ENCODE measurements at places on chromosomes 1 and 21. TPM values are rescaled to one million over a fixed set of nuclear protein-coding genes. Genes with fewer than 3 reads are reported as not detected.

Gene EPHA2
- polyA plus RNA-seq, result 19.7 TPM

Gene CFHR1
- polyA plus RNA-seq, result 0.30 TPM

Gene C1orf185
- not detected for polyA plus RNA-seq

Gene BRDT
- polyA plus RNA-seq, result not detected

Gene ADAM30
- polyA plus RNA-seq, result not detected

Gene LCK
- polyA plus RNA-seq, result 5.8 TPM

Gene ATAD3C
- 1.4 TPM for polyA plus RNA-seq

Gene PRAMEF4
- not detected for polyA plus RNA-seq

Gene OR2L2
- not detected for polyA plus RNA-seq

Gene MACF1
- polyA plus RNA-seq, result 251 TPM

Gene LCE1E
- not detected for polyA plus RNA-seq

Gene PLA2G2A
- not detected for polyA plus RNA-seq

Gene KIF21B
- polyA plus RNA-seq, result 2.6 TPM

Gene LCE1C
- polyA plus RNA-seq, result not detected

Gene WNT3A
- polyA plus RNA-seq, result 0.22 TPM

Gene CASQ1
- 0.47 TPM for polyA plus RNA-seq

Gene GBP6
- polyA plus RNA-seq, result not detected

Gene RAB29
- polyA plus RNA-seq, result 37.2 TPM

Gene ANGPTL1
- polyA plus RNA-seq, result 6.6 TPM

Gene GPR157
- polyA plus RNA-seq, result 1.3 TPM

Gene KRTAP19-1
- polyA plus RNA-seq, result not detected

Gene C1orf167
- polyA plus RNA-seq, result 0.37 TPM

Gene SLC37A1
- 10.5 TPM for polyA plus RNA-seq

Gene OLIG2
- polyA plus RNA-seq, result not detected

Gene TTC22
- 6.8 TPM for polyA plus RNA-seq

Gene TCEA3
- 49.0 TPM for polyA plus RNA-seq

Gene KRTAP20-4
- not detected for polyA plus RNA-seq

Gene TNFRSF1B
- 6.5 TPM for polyA plus RNA-seq

Gene MMEL1
- polyA plus RNA-seq, result 1.9 TPM

Gene GSTM5
- polyA plus RNA-seq, result 28.7 TPM

Gene LAMB3
- polyA plus RNA-seq, result 1.8 TPM

Gene GJA4
- 20.9 TPM for polyA plus RNA-seq

Gene UTS2
- 0.28 TPM for polyA plus RNA-seq

Gene BRINP3
- polyA plus RNA-seq, result 8.9 TPM

Gene C1orf115
- polyA plus RNA-seq, result 25.8 TPM

Gene RHOU
- polyA plus RNA-seq, result 19.0 TPM

Gene ATF3
- polyA plus RNA-seq, result 33.9 TPM

Measured in right renal pelvis (tissue), 4 donors.